Central memory CD4-positive, alpha-beta T cell (primary cell): ENCODE measurements at places on chromosomes 2 and 18.

- DNase-seq = no peak
These were observed 7.1 kb downstream of the WDR54 start for GRCh38 chr2:74428675-74429074.

GRCh38 chr2:179125404-179125803, 75.5 kb upstream of the CCDC141 start:
- DNase-seq = no peak

- peak; percentile 23 for DNase-seq
These were observed 30.2 kb upstream of the SSB start for GRCh38 chr2:169768262-169768995.

- no peak for DNase-seq
These were observed 236.6 kb downstream of the SS18 start for GRCh38 chr18:25853691-25854433.

DNA sequence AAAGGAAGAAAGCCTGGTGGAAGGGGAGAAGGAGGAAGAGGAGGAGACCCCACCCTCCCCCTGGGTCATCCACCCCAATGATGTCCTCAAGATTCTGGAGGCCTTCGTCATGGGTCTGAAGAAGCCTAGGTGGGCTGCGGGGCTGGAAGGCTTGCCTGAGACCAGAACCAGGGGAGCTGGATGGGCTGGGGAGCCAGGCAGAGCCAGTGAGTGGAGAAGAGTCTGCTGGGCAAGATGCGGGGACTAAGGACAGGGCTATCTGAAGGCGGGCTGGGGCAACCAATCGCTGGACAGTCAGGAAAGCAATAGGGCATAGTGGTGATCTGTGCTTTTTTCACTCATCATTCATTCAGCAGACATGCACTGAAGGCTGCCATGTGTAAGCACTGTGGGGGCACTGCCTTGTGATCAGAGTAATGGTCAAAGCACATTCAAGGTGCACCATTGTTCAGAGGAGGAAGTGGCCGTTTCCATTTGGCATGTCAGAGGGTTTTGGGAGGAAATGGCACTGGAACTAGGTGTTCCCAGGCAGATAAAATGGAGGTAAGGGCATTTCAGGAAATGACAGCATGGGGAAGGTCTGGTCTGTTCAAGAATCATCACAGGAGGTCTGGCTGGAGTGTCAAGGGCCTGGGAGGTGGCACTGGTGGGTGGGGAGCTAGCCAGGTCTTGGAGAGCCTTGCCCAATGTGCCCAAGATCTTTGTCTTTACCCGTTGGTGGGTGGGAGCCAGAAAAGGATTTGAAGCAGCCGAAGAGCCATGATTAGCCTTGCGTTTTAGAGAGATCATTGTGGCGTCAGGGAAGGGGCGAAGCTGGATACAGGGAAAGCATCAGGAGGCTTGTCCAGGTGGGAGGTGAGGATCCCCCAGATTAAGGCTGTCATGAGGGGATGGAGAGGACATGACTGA, 24.2 kb downstream of the OTOF start:
- no peak for DNase-seq

- DNase-seq = no peak
These were observed 11.7 kb upstream of the SCRN3 start for GRCh38 chr2:174383796-174384195.

- DNase-seq = no peak
These were observed at the start of gene FER1L5 for GRCh38 chr2:96642564-96643360. Gene FER1L5 (plus strand): TSS chr2:96642764. CDS start chr2:96642837, 73 bp downstream.

DNA sequence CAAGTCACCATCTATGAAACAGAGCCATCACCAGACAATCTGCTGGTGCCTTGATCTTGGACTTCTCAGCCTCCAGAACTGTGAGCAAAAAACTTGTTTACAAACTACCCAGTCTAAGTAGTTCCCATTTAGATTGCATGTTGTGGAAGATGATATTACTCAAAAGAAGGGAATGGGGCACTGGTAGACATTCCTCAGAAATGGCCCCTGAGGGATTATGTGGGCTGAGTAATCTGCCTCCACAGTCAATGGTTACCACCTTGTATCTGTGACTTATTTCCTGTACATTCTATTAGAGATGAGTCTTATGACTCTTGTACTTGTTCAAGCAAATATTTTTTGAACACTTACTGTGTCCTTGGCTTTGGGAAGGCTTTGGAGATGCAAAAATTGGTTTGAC, 160.4 kb downstream of the NUP35 start:
- no peak for DNase-seq

DNA sequence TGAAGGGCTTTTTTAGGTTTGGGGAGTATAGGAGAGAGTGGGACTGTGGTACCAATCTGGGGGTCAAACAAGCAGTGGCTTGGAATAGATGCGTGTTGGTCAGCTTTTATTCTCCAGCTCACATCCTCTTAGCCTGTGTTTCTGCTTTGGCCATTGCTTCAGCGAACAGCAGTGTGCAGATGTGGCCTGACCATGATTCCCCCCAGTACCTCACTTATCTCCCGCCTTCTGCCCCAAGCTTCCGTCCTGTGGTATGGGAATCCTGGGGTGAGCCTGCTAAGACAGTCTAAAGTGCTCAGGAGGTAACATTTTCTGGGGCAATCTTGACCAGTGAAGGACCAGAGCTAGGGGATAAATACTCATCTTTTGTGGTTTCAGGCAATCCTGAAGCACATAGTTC, 84.9 kb upstream of the TNP1 start:
- no peak for DNase-seq

GRCh38 chr18:13872932-13873331, 42.4 kb downstream of the MC2R start:
- DNase-seq = no peak

DNA sequence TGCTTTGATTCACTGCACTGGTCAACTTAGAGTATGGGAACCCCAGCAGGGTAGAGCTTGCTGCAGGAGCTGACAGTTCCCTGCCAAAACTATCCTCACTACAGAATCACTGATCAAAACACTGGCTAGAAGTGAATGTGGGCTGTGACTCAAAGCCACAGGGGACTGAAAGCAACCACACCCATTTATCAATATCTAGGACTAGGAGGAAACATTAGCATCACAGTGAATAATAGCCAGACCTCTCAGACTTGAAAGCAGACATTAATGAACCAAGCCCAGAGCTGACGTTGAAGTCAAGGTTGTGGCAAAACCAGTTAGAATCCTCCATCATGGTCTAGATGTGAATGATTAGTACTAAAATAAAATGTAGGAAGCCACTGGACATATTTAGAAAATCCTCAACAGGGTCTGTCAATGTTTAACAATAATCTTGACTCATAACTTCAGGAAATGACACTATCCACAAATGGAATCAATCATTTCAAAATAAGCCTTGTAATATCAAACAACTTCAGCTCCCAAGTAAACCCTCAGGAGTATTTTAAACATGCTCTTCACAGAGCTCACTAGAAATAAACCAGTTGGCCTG, 131.4 kb downstream of the CDH20 start:
- DNase-seq = no peak

GRCh38 chr18:54734059-54734458, 94.2 kb upstream of the RAB27B start:
- no peak for DNase-seq

DNA sequence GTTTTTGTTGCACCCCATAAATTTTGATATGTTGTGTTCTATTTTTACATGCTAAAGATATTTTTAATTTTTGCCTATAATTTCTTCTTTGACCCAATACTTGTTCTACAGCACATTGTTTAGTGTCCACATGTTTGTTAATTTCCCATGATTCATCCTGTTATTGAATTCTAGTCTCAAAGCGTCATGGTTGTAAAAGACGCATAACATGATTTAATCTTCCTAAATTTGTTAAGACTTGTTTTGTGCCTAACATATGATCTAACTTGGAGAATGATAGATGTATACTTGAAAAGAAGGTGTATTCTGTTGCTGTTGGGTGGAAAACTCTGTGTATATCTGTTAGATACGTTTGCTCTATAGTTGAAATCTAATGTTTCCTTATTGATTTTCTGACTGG, 27.1 kb upstream of the SULT1C3 start:
- DNase-seq = no peak

GRCh38 chr2:84931384-84931821, 25.9 kb downstream of the TMSB10 start:
- DNase-seq = no peak

- DNase-seq = no peak
These were observed 917.6 kb upstream of the ACVR2A start for GRCh38 chr2:146927080-146927711.

DNA sequence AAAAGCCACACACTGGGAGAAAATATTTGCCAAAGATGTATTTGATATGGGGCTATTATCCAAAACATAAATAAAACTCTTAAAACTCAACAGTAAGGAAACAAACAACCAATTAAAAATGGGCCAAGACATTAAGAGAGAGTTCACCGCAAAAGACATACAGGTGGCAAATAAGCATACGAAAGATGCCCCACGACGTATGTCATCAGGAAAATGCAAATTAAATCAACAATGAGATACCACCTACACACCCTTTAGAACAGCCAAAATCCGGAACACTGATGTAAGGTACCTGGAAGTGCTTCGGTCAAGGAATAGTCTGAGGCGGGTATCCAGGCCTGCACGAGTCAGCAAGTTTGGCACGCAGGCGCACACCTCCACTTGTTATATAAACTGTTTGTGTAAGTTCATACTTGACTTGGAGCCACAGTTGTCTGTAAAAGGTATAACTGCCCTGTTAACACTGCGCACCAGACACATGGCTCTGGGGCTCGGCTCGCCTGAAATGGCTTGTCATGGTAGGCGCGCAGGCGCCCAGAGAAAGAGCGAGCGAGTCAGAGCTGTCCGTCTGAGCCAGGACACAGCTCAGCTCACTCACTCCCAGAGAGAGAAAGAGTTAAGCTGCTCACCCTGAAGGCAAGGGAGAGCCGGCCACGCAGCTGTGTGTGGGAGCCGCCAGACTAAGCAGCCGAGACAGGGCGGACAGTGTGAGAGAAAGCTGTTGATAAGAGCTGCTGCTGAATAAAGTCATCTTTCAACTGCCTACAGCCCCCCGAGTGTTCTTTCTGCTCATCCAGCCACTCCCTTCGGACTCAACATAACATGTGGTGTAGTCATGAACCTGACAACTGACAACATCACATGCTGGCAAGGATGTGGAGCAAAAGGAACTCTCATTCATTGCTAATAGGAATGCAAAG, 87.3 kb downstream of the HNRNPLL start:
- DNase-seq = no peak

- DNase-seq = no peak
These were observed 142.5 kb upstream of the L3MBTL4 start for GRCh38 chr18:6557057-6557769.

DNA sequence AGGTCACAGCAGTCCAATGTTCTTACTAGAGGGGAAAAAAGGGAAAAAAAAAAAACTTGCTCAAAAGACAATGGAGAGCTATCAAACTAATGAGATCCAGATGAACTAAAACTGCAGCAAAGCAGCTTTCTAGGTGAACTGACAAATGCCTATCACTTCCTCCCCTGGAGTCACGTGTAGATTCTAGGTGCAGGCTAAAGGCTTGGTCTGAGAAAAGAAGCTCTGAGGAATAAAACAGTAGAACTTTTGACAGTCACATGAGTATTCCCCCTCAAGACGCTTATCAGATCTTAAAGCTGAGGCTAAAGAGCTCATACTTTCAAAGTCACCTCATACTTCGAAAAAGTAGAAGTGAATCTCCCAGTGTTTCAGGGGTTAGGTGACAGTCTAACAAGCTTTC, 42.3 kb downstream of the SMAD2 start:
- DNase-seq = no peak

GRCh38 chr2:134445985-134446382, 192.1 kb downstream of the MGAT5 start:
- no peak for DNase-seq

GRCh38 chr2:28347596-28347995, 45.1 kb upstream of the FOSL2 start:
- DNase-seq = no peak

- no peak for DNase-seq
These were observed 872 bp downstream of the DSG2 start for GRCh38 chr18:31498574-31499524.

DNA sequence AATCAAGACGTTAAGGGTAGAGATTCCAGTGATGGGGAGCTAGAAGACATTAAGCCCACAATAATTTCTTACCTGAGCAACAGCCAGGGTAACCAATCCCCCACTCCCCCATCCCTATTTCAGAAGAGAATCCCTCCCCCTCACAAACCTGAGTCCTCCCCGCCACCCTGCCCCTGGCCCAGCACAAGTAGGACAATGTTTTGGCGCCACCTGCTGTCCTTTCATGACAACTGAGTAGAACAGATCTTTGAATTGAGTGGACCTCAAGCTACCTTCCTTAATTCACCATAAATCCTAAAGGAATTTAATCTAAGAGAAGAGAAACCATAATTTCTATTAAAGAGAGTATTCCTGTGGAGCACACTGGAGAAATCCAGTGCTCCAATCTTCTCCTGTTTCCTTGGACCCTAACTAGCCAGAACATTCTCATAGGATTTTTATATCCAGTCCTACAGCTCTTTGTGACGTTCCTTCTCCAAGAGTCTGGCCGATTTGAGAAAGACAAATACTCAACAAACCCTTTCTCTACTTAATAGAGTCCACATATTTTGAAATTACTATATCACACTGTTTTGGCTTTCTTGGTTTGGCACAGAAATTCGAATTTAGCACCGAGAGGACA, 41.1 kb downstream of the NHEJ1 start:
- peak; percentile 28 for DNase-seq
